Right lobe of liver (tissue), 6 donors: ENCODE measurements at places on chromosomes 13 and 19.

DNA sequence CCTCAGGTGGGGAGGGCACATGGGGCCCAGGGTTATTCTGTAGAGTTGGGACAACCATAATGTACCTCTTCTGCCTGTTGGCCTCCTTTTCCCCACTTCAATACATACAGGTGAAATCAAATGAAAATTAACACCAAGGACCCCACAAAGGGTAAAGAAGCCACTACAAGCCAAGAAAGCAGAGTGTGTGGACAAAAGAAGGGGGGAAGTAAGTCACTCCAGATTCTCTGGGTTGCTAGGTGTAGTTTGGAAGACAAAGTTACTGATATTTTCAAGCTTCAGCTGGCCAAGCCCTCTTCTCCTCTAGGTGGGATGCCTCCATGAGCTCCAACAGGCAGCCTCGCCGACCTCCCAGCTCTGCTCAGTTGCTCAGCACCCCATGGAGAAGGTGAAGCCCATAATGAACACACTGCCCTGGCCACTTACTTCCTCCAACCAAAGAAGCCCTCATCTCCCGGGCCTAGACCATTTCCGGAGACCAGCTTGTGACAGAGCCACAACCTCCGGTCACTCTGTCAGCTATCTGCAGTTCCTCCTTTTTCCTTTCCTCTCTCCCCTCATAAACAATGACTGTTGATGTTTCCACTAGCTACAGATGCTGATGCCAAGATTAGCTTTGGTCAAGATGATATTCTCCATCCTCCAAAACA lies 66.8 kb upstream of the MED4 start:
- no peaks in the 10 kb centered on the region for H3K36me3 ChIP-seq
- H3K27ac ChIP-seq, result peak overlapping the region; percentile 30
- H3K4me1 ChIP-seq, result no peaks in the 10 kb centered on the region
- H3K27me3 ChIP-seq, result no peaks in the 10 kb centered on the region
- no peak overlapping the region for H3K4me3 ChIP-seq

- H3K36me3 ChIP-seq, result no peaks in the 10 kb centered on the region
- H3K27ac ChIP-seq, result peak overlapping the region; percentile 98
- DNase-seq, result peak; percentile 70
- peak overlapping the region; percentile 78 for H3K4me3 ChIP-seq
- no peaks in the 10 kb centered on the region for H3K27me3 ChIP-seq
These were observed 413 bp downstream of the N4BP2L2 start for GRCh38 chr13:32538143-32538620.

DNA sequence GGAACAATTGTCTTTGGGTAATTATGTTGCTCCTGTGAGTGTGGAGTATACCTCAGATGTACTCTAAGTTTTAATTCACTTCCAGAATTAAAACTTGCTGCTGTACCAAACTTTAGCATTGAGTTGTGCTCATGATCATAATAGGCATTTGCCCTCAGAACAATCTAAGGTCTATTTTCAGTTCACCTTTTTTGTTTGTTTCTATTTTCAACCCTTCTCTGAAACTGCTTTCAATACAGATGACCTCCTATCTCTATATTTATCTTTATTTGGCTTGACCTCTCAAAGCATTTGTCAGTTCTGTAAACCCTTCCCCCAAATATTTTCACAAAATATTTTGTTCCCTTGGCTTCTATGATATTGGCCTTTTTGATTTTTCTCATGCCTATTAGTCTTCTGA lies 873.0 kb downstream of the OLFM4 start:
- no peaks in the 10 kb centered on the region for H3K27me3 ChIP-seq
- DNase-seq, result no peak
- no peaks in the 10 kb centered on the region for H3K4me1 ChIP-seq
- no peak overlapping the region for H3K4me3 ChIP-seq

DNA sequence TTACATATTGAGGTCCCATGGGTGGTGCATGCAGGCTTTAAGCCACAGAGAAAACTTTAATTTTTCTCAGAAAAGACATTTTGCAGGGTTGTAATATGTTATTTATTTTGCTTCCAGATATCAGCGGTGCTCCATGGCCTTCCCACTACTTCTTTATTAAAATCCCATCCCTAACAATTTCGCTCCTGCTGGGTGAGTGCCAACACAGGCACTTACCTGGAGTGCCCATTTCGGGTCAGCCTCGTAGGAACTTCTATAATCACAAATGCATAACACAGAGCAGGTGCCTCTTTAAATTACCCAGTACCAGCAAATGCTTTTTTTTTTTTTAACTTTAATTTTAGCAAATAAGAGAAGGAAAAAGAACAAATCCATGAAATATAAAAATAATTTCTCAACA lies 86.4 kb downstream of the EFNB2 start:
- DNase-seq, result no peak
- no peak overlapping the region for H3K27ac ChIP-seq
- no peaks in the 10 kb centered on the region for H3K4me1 ChIP-seq

DNA sequence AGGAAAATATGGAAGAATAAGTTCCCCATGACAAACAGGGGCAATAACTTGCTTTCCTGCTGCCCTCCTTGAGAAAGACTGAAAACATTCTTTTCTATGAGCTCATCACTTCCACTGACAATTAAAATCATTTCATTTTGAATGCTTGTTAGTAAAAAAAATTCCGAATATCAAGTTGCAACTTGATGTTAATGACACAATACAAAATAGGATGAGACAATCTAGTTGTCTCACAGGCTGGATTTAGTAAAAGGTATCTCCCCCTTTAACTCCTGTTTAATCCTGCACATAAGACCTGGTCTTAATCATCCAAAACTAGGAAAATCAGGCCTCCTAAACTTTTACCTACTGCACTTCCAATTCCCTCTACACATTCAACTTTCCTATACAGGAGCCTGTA lies 24.7 kb downstream of the IRS2 start:
- no peaks in the 10 kb centered on the region for H3K27me3 ChIP-seq
- H3K27ac ChIP-seq, result no peak overlapping the region
- H3K36me3 ChIP-seq, result no peaks in the 10 kb centered on the region
- H3K4me1 ChIP-seq, result peaks cover 15% of the 10 kb centered on the region
- H3K4me3 ChIP-seq, result no peak overlapping the region
- DNase-seq, result no peak

- no peaks in the 10 kb centered on the region for H3K4me1 ChIP-seq
- H3K4me3 ChIP-seq, result no peak overlapping the region
- H3K27me3 ChIP-seq, result no peaks in the 10 kb centered on the region
- no peak for DNase-seq
These were observed 49.9 kb downstream of the DNAJC3 start for GRCh38 chr13:95726876-95727275.

GRCh38 chr19:782185-782877 lies 14.9 kb upstream of the PTBP1 start:
- no peaks in the 10 kb centered on the region for H3K27me3 ChIP-seq
- H3K4me1 ChIP-seq, result no peaks in the 10 kb centered on the region
- H3K36me3 ChIP-seq, result no peaks in the 10 kb centered on the region
- no peak overlapping the region for H3K4me3 ChIP-seq
- DNase-seq, result no peak

DNA sequence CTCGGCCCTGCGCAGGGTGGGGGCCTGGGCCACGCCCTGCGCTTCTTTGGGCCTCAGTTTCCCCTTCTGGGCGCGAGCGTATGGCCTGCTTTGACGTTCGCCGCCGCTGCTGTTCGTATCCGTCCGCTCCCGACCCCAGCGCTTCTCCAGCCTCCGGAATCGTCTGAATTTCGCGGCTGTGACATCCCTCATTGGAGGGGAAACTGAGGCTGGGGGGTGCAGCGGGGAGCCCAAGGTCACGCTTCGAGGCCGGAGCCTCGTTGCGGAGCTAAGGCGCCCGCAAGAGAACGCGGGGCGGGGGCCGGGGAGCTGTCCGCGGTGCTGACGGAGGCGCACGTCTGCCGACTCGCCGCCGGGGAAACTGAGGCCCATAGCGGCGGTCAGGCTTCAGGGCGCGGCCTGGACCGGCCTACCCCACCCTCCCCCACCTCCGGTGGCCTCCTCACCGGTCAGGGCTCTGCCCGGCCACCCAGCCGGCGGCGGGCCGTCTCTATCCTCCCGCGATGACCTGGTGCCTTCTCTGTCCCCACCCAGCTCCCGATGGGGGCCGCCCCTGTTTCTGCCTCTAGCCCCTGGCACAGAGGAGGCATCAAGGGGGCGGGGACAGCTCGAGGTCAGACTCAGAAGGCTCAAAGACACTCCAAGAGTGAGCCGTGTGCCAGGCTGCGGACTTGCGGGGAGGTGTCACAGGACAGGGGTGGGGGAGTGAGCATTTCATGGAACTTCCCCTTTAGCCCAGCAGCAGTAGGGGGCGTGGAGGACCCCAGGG lies 3.0 kb upstream of the APC2 start:
- no peak for DNase-seq
- H3K4me3 ChIP-seq, result no peak overlapping the region
- no peaks in the 10 kb centered on the region for H3K36me3 ChIP-seq
- H3K27ac ChIP-seq, result no peak overlapping the region
- H3K27me3 ChIP-seq, result peaks cover 13% of the 10 kb centered on the region

DNA sequence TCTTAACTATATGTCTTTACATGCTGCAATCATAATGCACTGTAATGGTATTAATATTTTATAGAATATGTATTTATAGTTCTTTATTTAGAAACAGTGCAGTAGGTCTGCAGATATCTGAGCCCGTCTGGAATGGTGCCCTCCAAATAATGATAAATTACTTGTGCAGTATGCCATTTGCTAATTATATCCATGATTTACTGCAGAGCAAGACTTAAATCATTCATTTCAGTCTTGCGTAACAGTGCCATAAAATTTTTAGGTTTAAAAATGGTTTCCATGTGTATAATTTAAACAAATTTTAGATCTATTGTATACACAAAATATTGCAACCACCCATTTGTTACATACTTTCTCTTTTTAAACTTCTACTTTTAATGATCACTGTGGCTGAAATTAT lies 175.1 kb downstream of the ZNF536 start:
- H3K4me3 ChIP-seq, result no peak overlapping the region
- no peaks in the 10 kb centered on the region for H3K4me1 ChIP-seq
- no peaks in the 10 kb centered on the region for H3K27me3 ChIP-seq
- DNase-seq, result no peak
- no peaks in the 10 kb centered on the region for H3K36me3 ChIP-seq

DNA sequence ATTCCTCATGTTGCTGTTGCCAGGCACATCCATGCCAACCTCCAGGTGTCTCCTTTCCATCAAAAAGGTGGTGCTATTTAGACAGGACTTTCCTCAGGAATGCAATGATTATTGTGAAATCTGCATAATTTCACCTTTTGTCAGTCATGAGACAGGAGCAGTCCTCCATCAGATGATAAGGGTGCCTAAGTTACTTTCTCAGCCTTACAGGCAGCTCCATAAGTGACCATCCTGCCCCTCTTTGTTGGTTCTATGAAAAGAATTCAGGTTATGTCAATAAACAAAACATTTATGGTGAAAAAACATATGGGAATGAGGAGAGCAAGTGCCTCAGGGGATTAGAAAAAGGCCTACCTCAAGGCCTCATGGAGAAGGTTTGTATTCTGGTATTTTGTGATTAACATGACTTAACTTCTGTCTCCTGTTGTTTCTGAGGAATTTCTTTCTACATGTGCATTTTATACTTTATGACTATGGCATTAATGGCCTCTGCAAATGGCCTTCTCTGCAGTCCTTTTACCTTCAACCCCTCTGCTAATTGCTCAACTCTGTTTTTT lies 110.3 kb upstream of the DIAPH3 start:
- H3K4me1 ChIP-seq, result no peaks in the 10 kb centered on the region
- no peak overlapping the region for H3K27ac ChIP-seq

GRCh38 chr19:11234486-11235075 lies 4.8 kb upstream of the ANGPTL8 start:
- no peaks in the 10 kb centered on the region for H3K36me3 ChIP-seq
- no peaks in the 10 kb centered on the region for H3K27me3 ChIP-seq
- no peak overlapping the region for H3K4me3 ChIP-seq
- H3K27ac ChIP-seq, result no peak overlapping the region

DNA sequence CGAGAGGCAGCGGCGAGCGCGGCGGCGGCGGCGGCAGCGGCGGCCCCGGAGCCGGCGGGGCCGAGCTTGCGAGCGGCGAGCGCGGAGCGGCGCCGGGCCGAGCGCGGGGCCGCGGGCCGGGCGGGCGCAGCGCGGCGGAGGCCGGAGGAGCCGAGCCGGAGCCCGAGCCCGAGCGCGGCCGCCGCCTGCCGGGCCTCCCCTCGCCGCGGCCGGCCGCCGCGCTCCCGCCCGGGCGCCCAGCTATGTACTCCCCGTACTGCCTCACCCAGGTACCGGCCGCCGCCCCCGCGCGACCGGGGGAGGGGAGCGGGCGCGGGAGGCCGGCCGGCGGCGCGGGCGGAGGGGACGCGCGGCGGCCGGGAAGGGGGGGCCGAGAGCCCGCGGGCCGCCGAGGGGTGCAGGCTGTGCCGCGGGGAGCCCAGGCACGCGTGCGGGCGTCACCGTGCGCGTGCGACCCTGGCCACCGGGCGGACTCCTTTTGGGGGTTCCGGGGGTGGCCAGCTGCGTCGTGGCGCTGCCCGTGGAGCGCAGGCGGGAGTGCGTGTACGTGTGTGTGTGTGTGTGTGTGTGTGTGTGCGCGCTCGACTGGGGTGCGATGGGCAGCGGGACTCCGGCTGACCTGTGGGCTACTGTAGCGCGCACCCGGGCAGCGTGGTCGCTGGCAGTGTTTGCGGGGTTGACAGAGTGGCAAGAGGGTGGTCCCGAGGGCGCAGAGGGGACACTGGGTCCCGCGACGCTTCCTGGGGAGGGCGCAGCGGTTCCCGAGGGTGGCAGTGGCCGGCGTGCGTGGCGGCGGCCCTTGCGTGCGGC lies 526 bp downstream of the NFIX start:
- H3K4me3 ChIP-seq, result peak overlapping the region; percentile 66
- DNase-seq, result peak; percentile 48
- H3K4me1 ChIP-seq, result no peaks in the 10 kb centered on the region
- H3K27ac ChIP-seq, result peak overlapping the region; percentile 44
